ENCODE measurements at places on chromosomes 11 and 22.
A peak's percentile ranks its signal among the peaks of the same experiment; 100 is the strongest.

- no peak for DNase-seq
Observed at GRCh38 chr11:34856251-34856650, 59.9 kb downstream of the APIP start.

DNA sequence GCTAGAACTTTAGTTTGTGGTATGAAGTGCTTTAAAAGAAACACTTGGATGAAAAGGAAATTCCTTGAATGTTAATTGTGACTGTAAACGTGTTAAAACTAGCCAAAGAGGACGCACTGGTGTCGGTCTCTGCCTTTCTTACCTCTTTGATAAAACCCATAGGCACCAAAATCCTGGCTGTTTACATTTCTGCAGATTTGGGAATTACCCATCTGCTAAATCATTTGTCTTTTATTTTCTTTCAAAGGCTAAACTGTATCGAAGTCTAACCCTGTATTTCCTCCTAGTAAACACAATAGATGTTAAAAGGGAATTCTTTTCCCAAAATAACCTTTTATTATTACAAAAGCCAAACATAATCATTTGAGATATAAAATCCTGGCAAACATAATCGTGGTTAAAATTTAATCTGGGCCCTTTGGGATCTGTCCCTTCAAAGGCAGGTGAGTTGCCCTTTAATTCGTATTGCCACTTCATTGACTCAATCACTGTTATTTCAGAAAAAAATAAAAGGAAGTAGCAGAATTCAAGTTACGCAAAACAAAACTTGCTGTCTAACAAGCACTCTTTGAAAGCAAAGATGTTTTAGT is 2.4 kb downstream of the RASSF10 start:
- DNase-seq = no peak

DNA sequence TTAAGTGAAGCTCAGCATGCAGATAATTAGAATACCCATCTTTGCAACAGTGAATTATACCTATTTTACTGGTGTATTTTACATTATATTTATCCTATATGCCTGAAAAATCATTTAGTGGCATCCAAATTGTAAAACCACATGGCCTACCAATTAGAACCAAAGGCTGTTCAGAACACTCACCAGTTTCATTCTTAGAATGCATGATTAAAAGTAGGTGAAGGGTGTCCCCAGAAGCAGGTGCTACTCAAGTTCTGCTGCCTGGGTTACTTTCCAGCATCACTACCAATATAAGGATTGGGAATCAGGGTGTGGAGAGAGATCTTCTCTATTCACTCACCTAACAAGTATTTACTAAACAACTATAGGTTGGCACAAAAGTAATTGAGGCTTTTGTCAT is 103.3 kb downstream of the SGSM3 start:
- DNase-seq = no peak

DNA sequence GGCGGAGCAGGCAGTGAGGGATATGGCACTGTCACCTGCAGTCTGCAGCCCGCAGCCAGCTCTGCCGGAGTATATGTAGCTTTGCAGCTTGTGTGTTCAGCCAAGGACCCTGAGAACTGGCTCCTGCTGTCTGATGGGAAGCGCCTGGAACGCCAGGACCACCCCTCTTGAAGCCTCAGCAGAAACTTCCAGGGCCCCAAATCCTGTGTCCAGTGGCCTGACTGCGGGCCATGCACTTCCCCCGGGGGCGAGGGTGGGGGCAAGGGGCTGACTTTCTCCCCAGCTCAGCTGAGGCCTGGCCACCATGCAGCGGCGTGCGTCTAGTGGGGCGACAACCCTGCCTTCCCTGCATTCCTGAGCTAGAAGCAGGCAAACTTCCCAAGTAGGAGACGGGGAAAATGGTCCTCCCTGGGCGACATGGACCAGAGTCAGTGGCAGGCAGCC is 32.3 kb downstream of the PISD start:
- no peak for DNase-seq

- DNase-seq = peak; percentile 89
Observed at GRCh38 chr11:130522284-130522961, 74.0 kb downstream of the ADAMTS15 start.

- no peak for DNase-seq
Observed at GRCh38 chr11:70343636-70344035, 54.7 kb upstream of the CTTN start.
